Effector CD4-positive, alpha-beta T cell (primary cell): ENCODE measurements at places on chromosomes 16 and 17.

GRCh38 chr16:22937169-22937568 is 123.2 kb downstream of the HS3ST2 start:
- no peak for DNase-seq

- no peak for DNase-seq
Observed at GRCh38 chr16:18983565-18984434, at the start of gene TMC7. TSS of gene TMC7 (plus strand) at chr16:18983934. CDS start at chr16:18984064, 130 bp downstream.

- DNase-seq, result no peak
Observed at GRCh38 chr16:19136549-19137196, 22.9 kb downstream of the ITPRIPL2 start.

DNA sequence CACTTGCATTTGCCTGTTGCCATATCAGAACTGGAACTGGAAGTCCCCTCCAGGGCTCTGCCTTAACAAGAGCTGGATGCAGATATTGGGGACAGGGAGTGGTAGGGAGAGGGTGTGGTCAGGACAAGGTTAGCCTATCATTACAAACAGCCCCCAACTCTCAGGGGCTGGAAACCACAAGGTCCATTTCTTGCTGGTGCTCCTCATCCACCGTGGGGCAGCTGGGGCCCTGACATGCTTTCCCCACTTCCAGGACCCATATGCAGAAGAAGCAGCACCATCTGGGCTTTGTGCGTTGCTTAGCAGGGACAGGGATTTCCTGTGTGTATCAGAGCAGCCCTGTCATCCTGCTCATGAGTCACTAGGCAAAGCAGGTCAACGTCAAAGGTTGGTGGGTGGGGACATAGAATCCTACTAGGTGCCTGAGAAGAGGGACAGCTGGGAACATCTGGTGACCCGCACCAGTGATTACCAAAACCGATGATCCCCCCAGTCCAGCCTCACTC is 26.9 kb downstream of the RGS9 start:
- DNase-seq, result peak; percentile 19

DNA sequence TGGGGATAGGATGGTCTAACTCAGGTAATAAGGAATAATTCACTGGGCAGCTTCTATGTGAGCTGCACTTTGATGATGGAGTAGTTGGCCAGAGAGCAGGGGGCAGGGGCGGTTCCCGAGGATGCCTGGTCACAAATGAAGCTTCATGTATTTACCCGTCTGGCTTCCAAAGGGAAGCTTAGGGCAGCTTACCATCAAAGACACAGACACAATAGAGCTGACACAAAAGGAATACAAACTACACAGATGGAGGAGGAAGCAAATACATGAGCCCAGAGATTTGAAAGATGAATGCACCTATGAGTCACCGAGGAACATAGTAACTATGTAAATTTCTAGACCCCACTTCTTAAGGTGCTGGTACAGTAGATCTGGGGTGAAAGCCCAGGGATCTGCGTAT is 8.7 kb upstream of the EMP2 start:
- DNase-seq, result no peak

GRCh38 chr16:85162478-85163277 is 50.4 kb upstream of the CIBAR2 start:
- DNase-seq, result no peak

DNA sequence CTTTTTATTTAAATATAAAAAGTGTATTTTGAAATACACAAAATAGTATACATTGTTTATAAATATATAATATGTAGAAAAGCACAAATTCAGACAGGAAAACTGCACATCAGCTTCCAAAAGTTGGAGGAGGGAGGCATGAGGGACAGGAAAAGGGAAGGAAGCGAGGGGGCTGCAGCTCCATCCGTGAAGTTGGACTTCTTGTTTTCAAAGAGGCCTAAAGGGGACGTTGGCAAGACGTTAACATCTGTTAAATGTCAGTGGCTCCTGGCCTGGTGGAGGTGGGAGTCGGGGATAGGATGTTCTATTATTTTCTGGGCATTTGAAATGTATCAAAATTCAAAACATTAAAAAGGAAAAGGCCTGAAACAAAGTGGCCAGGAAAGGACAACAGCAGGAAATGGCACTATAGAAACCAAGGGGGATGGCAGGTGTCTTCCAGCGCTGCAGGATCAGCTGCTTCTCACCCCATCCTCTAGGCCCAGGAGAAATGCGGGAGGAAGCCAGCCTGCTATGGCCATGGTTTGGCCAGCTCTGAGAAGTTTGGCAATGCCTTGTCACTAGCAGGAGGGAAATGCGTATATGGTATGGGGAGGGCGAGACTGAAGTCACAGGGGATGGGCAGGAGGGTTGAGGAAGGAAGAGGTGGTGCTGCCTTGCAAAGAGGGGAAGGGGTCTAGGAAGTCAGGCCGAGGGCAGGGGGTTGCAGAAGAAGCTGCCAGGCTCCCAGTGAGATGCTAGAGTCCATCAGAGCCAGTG is 6.4 kb downstream of the CMTM2 start:
- DNase-seq, result no peak

- no peak for DNase-seq
Observed at GRCh38 chr17:72878975-72879660, 213.4 kb downstream of the SLC39A11 start.

- DNase-seq, result no peak
Observed at GRCh38 chr16:58109330-58109729, 19.9 kb downstream of the CFAP20 start.

GRCh38 chr16:87844809-87845208 is 24.5 kb downstream of the SLC7A5 start:
- DNase-seq, result no peak
